Epithelial cell of umbilical artery (primary cell): ENCODE measurements at places on chromosomes 16 and 17. TPM values are rescaled to one million over a fixed set of nuclear protein-coding genes. Genes with fewer than 3 reads are reported as not detected.

The GUCY2D gene
- not detected in 2 replicates for total RNA-seq

The ARRB2 gene
- total RNA-seq, result 4.2 and 5.8 TPM in 2 replicates

The NPIPB4 gene
- 15.8 and 21.1 TPM in 2 replicates for total RNA-seq

The CEP295NL gene
- 0.32 and 2.1 TPM in 2 replicates for total RNA-seq
